ENCODE measurements at places on chromosomes 4 and X.

- DNase-seq = no peak
Measured at GRCh38 chr4:36417146-36417545, 135.7 kb downstream of the DTHD1 start.

DNA sequence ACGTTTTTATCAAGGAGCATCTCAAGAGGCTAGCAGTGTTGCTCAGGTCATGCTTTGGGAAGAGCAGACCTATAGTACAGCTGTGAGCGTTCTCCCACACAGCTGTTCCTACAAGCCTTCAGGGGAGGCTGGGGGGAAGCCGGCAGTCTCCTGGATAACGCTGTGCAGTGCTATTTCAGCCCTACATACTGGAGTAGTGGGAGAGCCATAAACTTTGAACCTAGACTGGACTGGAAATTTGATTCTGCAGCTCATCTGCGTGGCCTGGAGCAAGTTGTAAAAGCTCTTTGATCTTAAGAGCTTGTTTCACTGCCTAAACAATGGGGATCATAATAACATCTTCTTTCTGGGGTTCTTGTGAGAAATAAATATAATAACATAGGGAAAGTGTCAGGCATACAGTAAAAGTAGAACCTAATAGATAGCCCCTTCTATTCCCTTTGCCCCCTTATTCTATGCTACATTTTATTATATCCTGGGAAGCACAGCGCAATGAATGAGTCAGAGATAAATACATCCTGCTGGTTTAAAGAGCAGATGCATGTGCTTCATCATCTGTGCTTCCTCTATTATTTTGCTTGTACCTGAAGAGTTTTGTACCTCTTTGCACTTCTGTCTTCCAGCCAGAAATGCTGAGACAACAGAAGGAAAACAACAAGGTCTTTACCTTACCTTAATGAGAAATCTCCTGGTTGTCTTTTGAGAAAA, 14.7 kb upstream of the AMBN start:
- DNase-seq = peak; percentile 20

GRCh38 chrX:46710927-46711623, 47.8 kb downstream of the SLC9A7 start:
- DNase-seq = no peak

DNA sequence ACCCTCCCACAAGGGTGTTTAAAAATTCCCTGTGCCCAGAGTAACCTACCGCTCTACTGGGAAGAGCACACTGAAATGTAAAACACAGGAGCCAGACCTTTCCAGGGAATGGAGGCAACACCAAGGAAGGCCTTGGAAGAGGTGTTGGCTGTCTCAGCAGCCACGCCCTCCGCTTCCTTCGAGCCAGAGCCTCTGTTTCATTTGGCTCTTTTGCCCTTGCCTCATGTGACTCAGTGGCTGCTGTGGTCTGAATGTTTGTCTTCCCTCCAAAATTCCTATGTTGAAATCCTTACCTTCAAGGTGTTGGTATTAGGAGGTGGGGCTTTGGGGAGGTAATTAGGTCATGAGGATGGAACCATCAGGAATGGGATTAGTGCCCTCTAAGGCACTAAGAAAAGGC, 11.3 kb downstream of the SCD5 start:
- peak; percentile 91 for DNase-seq

- DNase-seq = no peak
Measured at GRCh38 chr4:110614173-110614963, 8.5 kb downstream of the PITX2 start.

DNA sequence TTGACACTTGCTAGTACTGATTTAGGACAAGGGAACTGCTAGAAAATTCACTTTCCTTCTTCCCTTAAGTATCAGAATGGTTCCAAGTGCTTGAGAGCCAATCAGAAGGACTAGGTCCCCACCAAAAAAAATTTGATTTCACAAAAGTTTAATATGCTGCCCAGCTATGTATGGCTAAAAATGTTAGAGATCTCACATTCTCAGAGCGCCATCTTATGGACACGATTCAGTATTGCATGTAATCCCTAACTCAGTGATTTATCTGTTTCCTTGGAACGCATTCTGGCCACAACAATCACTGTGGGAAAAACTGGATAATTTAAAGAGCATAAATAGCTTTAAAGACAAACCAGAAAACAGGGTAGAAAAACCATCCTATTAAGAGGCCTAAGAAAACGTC, 255.1 kb upstream of the GPC4 start:
- DNase-seq = peak; percentile 42

GRCh38 chr4:136106753-136107152, 1425.5 kb downstream of the PCDH18 start:
- DNase-seq = no peak

DNA sequence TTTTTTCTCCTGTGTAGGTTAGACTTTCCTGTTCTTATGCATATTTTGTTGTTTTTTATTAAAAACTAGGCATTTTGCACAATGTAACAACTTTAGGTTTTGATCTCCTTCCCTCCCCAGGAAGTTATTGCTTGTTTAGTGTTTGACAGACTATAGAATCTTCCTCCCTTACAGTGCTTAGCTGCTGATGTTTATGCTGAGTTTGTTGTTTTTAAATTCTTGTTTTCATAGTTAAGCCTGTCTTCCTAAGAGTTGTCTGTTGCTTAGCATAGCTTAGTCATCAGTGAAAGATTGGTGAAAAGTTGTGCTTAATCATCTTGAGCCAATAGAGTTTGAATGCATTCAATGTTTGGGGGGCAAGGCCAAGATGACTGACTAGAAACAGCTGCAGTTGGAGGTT, 157.5 kb downstream of the NKX6-1 start:
- DNase-seq = no peak

- DNase-seq = no peak
Measured at GRCh38 chrX:39171686-39172085, 370.4 kb downstream of the MID1IP1 start.

DNA sequence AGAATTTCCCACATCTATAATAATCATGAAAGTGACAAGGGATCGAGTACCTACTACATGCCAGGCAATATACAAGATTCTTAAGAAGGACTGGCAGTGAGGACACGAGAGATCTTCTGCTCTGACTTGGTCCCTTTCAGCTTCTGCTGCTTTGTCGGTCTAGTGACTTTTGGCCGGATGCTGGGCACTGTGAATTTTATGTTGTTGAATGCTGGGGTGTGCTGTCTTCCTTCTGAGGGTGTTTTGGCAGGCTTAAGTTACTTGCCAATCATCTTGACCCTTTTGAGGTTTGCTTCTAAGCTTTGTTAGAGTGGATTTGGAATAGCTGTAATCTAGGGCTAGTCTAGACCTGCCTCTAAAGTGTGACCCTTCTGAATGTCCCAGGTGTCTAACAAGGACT, 23.5 kb downstream of the NAT8L start:
- no peak for DNase-seq

- peak; percentile 56 for DNase-seq
Measured at GRCh38 chr4:12399781-12400180, 971.1 kb upstream of the HS3ST1 start.

GRCh38 chrX:16785247-16786138, 773 bp upstream of the TXLNG start:
- DNase-seq = no peak

GRCh38 chr4:66640233-66640990, 904.9 kb downstream of the CENPC start:
- no peak for DNase-seq

DNA sequence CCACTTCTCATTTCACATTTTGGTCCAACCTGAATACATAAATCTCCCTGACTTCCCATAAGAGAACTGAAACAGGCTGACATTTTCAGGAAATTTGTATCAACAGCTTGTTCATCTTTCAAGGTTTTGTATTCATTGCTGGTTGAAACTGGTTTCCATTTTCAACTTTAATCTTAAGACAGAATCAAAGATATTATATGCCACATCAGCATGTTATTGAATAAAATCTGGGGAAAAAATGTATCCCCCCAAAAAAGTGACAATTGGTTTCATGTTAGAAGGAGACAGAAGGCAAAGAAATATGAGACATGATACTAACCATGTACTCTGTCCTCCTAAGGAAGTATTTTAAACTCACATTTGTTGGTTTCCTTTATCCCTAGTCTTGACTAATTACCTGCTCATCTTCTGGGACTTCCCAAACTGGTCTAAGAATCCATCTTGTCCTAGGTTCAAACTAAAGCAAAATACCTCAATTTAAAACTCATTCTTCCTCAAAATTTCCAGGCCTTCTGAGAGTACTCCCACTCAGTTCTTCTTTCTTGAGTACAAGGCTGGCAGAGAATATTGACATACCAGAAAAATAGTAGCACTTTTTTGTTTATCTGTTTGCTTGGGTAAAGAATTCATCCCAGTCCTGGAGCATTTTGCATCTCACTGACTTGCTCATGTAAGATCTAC, 3.1 kb upstream of the ANTXR2 start:
- no peak for DNase-seq

GRCh38 chr4:2141762-2142451, 82.8 kb downstream of the NAT8L start:
- no peak for DNase-seq

DNA sequence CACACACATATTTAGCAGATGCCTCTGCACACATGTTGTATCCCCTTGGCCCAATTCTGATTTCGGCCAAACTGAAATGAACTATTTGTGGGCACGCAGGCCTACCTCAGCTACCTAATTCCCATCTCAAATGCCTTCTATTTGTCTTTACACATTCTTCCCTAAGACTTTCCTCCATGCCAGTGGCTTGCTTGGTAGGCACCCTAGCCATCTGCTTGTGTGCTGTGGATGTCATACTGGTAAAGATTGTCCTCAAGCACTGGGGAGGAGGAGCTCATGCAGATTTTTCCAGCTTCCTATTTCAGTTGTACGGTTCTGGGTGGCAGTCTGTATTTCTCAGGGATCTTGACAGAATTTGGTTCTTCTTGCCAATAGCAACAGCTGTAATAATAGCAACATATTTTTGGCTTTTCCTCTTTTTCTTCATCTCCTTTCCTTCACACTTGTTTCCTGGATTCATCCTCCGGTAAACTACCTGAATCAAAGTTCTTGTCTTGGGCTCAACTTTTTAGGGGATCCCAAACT, 514.3 kb downstream of the ADGRL3 start:
- no peak for DNase-seq

- DNase-seq = no peak
Measured at GRCh38 chr4:15381806-15382338, 46.0 kb upstream of the C1QTNF7 start.

GRCh38 chrX:100120956-100121355, 289.1 kb downstream of the PCDH19 start:
- no peak for DNase-seq

DNA sequence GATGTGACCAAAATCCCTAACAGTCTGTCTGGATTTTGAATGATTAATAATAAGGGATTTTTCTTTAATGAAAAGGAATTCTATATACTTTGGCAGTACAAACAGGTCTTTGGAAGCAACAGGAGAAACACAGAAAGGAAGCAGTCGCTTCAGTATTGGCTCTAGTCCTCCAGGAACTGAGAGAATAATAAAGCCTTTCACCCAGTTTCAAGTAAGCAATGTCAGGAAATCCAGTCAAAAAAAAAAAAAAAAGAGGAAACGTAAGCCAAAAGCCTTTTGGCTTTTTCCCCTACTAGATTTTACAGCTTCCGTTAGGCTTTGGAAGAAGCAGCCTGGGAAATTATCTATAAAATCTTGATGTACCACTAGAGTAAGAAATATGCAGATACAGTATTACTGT, 61.7 kb upstream of the HDAC8 start:
- DNase-seq = no peak

DNA sequence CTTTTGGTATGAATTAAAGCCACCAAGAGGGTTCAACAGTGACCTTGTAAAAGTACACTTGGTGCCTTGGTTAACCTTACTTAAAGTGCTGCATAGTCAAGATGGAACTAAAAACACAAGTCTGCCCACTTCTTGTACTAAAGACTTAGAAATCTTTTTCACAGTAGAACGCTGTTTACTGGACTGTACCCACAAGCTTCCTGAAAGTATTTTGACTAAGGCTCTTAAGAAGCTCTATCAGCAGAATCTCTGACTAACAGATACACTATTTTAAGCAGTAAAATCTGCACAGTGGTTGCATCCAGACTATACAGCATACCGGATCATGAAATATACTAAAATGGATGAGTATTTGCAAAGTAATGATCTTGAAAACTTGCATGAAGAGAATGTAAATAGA, 7.2 kb downstream of the RAB28 start:
- DNase-seq = no peak

DNA sequence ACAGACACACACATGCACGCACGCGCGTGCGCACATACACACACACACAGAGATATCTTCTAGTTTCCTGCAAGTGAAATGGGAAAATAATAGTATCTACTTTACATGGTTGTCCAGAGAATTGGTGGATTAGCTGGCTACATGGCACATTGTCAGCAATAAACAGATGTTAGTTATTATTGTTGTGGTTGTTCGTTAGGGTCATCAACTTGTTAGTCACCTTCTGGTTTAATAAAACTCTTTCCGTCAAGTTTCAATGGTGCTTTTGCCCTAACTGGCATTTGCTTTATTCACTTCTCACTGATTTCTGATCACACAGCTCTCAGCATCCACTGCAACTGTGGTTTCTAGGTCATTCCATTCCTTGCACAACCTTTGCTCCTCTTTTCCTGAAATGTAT, 25.4 kb upstream of the RASL11B start:
- no peak for DNase-seq

DNA sequence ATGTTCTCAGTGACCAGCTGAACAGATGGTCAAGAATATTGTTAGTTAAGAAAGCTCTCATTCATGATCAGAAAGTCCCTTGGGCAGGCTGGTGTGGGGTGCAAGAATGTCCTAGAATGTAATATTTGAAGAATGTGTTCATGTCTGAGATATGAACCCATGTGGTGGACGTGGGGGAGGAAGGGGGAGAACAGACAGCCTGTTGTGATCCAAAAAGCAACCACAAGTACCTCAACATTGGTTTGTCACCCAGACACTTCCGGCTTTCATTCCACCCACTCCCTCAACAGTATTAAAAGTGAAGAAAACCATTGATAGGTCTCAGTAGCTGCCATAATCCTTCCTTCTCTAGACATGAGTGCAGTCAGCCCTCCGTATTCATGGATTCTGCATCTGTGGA, 82.2 kb downstream of the MAML3 start:
- no peak for DNase-seq

- DNase-seq = peak; percentile 16
Measured at GRCh38 chr4:94961420-94961819, 203.7 kb downstream of the BMPR1B start.

DNA sequence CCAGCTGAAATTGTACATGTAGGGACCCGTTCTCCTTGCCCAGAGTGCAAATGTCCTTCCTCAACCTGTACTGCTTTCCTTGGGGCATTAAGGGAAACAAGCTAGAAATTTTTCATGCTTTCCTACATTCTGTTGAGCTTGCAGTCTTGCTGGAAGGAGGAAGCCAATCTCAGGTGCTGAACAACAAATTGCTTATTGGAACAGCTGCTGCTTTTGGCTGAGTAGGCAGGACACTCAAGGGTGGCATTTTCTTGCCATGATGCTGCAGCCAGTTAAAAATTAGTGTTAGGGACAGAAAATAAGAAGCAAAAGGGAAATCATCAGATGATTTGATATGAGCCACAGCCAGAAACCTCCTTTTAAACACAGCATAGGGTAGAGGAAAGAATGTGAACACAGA, 223.7 kb downstream of the QDPR start:
- no peak for DNase-seq

- no peak for DNase-seq
Measured at GRCh38 chr4:142696334-142697122, 149.6 kb downstream of the INPP4B start.
